Umbilical cord (tissue), 2 donors: ENCODE measurements at places on chromosomes 1 and 21.

GRCh38 chr1:225655509-225656258 lies 2.8 kb upstream of the ENAH start:
- DNase-seq, result peak; percentile 97

- peak; percentile 20 for DNase-seq
Observed at GRCh38 chr1:116020668-116021272, 44.5 kb downstream of the SLC22A15 start.

DNA sequence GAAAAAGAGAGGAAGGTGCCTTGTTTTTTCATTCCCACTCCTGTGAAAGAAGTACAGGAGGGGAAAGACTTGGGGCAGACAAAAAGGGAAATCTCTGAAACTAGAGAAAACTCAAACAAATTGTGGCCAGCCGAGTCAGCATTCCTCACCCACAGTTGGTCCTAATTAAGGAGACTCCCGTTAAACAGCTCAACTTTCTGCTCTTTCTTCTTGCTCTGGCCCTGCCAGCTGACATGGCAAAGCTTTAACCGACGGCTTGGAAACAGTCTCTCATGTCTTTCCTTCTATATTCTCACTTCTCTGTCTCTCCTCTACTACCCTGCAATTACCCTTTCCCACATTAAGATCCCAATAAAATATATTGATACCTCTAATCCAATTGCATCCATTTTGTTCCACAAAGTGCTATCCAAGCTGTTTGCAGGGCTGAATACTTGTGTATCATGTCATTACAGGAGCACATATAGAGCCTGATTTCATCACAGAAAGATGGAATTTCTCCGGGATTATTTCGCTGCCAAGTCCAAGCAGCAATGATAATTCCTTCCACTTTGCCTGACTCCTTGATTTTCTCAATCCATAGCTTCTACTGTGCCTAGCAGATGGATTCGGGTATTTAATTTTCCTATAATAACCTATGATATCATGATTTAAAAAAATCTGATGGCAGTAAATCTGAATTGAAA lies 65.4 kb upstream of the IPO9 start:
- peak; percentile 73 for DNase-seq

- DNase-seq, result peak; percentile 63
Observed at GRCh38 chr1:169928438-169929209, 34.9 kb upstream of the SCYL3 start.

GRCh38 chr1:170204121-170204520 lies 58.4 kb downstream of the NTMT2 start:
- DNase-seq, result no peak

DNA sequence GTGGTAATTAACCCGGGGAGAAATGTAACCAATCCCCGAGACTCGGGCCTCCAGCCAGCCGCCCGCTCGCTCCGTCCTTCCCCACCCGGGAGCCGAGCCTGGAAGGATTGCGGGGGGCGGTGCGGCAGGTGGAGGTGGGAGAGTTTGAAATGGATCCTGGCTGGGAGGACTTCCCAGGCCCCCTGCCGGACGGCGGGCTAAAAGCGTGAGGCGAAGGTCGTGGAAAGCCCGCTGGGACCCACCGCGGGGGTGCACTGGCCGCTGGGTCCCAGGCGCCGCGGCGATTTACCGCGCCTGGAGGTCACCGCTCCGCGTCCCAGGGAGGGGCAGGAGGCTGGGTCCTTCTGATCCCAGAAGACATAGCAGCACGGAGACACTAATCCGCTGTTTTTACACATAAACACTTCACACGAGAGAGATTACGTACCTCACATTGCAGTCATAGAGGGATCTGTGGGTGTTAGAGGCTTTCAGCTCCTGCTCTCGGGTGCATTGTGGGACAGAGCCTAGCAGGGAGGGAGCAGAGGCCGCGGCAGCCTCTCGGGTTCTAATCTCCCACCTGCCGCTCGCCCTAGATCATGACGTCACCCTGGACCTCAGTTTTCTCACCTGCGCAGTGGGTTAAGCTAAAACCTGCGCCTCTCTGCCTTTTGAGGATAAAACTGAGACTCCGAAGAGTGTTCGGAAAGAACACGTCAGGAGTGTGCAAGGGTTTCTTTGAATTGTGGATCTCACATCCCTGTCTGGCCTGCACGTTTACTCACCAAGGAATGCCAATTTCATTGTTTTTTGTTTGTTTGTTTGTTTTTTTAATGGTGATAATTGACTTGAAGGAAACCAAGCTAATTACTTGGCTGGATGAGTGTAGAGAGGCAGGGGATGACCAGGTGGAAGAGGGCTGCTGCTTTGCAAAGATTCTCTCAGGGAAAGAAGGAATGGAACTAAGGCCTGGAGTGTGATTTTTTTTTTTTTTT lies 17.1 kb upstream of the TMEM9 start:
- no peak for DNase-seq

- peak; percentile 89 for DNase-seq
Observed at GRCh38 chr1:149885339-149886120, 13.8 kb upstream of the BOLA1 start.

DNA sequence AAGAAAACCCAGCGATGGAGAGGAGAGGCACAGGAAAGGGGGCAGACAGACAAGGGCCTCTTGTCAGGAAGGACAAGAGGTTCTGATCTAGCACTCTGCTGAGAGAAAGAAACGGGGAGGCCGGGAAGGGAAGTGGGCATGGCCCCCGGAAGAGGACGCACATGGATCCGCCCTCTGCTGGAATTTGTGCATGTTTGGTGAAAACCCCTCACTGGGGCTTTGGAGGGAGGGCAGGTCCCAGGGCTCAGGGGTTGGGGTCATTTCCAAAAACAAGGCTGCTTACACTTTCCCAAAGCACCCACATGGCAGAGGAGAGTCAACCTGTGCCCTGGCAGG lies 32.4 kb upstream of the ECE1 start:
- DNase-seq, result no peak

GRCh38 chr1:35044431-35044830 lies 12.7 kb upstream of the ZMYM6 start:
- peak; percentile 18 for DNase-seq

DNA sequence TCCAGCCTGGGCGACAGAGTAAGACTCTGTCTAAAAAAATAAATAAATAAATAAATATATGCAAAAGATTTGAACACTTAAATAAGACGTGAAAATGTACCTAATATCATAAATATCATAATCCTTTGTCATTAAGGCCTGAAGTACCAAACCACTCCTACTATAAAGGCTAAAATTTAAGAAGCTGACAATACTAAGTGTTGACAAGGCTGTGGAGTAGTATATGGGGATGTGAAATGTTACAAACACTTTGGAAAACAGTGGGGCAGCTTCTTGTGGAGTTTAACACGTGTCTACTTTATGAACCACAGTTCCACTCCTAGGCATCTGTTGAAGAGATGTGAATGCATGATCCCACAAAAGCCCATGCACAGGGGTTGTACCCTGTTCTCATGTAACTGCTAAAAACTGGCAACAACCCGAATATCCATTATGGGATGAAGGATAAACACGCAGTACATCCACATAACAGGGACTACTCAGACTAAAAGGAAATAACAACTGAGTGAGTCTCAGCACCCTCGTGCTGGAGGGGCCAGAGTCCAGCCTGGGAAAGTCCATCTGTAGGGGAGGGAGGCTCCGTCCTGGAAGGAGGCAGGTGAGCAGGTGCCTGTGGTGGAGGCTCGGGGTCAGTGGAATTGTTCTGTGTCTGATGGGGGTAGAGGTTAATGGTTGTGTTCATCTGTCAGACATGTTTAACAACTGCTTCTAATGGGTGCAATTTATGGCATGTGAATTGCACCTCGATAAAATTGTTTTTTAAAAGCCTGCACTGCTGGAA lies 6.7 kb upstream of the SLC19A1 start:
- no peak for DNase-seq

DNA sequence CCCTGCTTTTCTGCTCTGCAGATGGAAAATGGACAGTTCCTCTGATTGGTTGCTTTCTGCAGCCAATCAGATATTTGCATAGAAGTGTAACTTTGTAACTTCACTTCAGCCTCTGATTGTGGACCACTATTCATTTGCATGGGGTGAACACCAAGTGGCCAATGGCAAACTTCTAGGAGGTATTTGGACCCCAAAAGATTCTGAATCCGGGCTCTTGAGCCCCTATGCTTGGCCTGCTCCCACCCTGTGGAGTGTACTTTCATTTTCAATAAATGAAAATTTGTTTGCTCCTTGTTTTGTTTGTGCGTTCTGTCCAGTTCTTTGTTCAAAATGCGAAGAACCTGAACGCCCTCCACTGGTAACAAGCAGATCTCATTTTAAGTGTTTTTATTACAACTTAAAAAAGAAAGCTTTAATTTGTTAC lies 6.4 kb upstream of the GSTM4 start:
- DNase-seq, result peak; percentile 59

GRCh38 chr1:22540337-22540736 lies 23.0 kb upstream of the EPHA8 start:
- no peak for DNase-seq

DNA sequence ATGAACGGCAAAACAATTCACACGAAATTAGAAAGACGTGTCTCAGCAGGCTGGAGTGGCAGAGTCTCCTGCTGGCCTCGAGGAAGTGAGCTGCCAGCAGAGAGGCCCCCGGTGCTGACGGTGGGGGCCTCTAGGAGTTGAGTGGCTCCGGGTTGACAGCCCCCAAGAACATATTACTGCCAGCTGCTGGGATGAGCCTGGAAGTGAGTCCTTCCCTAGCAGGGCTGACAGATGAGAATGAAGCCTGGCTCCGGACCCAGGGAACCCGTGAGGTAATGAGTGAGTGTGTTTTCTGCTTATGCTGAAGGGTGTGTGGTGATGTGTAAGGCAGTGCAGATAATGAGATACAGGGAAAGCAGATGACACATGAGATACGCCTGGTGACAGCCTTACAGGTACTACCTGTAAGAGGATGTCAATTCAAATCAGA lies 23.5 kb upstream of the LRRC47 start:
- peak; percentile 56 for DNase-seq

DNA sequence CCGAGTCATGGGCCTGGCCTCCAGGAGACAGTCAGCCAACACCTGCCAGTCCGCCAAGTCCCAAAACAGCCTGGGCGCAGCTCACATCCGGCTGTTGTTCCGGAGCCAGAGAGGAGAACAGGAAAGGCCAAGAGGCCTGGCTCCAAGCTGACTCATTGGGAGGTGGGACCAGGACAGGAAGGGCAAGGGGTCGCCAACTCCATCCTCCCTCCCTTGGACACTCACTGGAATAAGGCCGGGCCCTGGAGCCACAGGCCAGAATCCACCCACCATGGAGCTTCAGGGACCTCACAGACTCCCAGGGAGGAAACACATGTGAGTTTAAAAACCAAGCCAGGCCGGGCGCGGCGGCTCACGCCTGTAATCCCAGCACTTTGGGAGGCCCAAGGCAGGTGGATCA lies 25.1 kb upstream of the CLIC4 start:
- peak; percentile 30 for DNase-seq

- no peak for DNase-seq
Observed at GRCh38 chr1:81848880-81849682, 48.3 kb downstream of the ADGRL2 start.

- no peak for DNase-seq
Observed at GRCh38 chr1:12539320-12539704, 78.7 kb downstream of the DHRS3 start.

DNA sequence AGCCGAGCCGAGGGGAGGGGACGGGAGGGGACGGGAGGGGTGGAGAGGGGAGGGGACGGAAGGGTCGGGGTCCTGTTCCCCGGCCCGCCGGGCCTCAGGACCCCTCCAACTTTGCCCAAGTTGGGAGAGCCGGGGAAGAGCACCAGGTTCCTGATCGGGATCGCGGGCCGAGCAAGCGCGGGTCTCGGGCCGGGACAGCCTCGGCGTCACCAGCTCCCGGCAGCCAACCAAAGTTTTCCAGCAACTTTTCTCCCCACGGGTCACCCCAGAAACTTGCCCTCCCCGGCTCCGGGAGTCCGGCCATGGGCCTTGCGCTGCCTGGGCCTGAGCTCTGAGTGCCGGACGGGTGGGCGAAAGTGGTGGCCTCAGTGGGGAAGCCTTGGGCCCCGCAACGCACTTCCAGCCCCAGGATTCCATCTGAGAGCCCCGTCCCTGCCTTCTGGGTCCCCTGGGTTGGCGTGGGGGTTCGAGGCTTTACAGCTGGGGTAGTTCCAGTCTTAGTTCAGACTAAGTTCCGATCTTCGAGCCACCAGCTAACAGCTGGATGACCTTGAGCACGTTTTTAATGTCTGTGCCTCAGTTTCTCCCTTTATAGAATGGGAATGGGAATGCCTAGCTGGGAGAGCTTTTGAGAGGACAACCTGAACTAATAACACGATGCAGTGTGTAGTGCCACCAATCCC lies 458 bp downstream of the ZC3H12A start:
- DNase-seq, result peak; percentile 19

DNA sequence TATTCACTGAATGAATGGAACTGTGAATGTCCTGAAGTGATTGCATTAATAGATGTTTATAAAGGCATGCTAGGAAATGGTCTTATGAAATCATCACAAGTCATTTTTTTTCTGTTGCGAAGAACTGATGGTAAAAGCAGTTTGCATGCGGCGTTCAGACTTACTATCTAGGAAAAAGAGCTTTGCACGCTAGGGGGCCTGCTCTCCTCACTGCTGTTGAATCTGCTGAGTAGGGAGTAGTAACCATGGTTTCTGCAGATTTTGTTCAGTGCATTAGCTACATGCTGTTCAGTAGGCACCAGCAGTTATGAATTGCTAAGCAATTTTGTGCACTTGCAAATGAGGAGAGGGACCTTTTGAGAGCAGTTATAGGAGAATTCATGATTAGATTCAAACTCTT lies 57.9 kb downstream of the CENPF start:
- DNase-seq, result peak; percentile 96

DNA sequence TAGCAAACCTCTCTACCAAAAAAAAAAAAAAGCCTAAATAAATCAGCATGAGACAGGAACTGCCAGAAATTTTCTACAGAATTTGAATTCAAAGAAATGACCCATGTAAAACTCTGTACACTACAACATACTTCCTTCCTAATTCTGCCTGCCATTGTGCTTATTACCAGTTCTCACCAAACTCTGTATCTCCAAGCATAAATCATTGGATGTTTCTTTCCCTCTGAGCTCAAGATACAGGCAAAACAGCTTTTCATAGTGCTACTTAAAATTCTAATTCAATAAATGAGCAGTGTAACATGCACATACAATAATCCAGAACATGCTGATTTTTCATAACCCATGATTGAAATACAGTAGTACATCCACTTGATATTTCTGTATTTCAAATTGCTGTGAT lies 87.0 kb downstream of the EIF4G3 start:
- no peak for DNase-seq

- DNase-seq, result no peak
Observed at GRCh38 chr1:206111271-206111927, 5.8 kb downstream of the AVPR1B start.

DNA sequence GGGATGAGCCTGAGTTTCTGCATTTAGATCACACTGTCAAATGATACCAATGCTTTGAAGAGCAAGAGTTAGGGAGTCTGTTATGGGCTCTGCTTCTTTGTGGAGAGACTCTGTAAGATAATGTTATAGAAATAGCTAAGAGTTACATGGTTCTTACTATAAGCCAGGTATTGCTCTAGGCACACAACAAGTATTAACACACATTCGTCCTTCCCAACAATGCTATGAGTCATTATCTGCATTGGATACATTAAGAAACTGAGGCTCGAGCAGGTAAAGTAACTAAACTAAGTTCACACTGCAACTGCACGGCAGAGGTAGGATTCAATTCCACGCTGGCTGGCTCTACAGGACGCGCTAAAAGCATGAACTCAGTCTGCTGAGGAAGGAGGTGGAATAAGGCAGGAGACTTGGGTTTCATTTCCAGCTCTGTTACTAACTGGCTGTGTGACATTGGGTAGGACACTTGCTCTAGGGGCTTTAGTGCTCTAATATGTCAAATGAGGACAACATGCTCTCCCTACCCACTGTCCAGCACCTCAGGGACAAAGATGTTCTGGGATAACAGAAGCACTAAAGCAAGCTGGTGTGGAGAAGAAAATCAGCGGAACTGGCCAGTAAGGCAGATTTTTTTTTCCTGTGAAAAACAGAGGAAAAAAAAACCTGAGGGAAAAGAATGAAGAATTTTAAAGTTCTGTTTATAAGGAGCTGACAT lies 23.7 kb upstream of the IL20 start:
- no peak for DNase-seq
